ENCODE measurements at places on chromosomes 13 and 19. TPM values are rescaled to one million over a fixed set of nuclear protein-coding genes. Genes with fewer than 3 reads are reported as not detected.

DNA sequence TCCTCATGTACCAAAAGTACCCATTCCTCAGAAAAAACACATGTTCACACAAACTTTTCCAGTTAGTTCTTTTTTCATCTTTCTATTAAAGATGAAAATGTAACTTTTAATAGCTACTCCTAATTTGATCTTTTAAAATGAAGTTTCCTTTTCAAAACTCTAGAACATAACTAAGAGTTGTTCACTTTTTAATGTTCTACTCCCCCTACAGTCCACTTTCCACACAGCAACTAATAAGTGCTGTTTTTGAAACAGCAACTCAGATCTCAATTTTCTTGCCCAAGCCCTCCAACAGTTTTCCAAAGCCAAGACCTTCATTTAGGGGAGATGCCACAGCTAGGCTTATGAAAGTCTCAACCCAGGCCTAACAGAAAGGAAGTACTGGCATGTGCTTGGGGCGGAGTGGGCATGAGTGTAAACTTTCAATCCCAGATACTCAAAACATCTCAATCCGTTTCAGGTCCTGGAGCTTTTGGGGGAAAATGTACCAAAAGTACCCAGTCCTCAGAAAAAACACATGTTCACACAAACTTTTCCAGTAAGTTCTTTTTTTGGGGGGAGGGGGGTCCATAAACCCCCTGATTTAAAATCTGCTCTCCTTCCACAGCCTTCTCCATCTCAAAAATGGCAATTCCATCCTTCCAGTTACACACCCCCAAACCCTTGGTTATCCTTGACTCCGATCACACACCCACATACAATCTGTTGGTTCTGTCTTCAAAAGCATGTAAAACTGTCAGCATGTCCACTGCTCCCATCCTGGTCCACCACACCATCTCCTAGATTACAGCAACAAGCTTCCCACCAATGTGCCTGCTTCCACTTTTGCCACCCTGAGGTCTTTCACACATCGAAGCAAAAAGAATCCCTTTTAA lies 2.0 kb downstream of the FBL start:
- no peaks in the 10 kb centered on the region for H3K36me3 ChIP-seq
- H3K4me3 ChIP-seq = no peak overlapping the region
- H3K27me3 ChIP-seq = no peaks in the 10 kb centered on the region
- H3K4me1 ChIP-seq = no peaks in the 10 kb centered on the region
- H3K27ac ChIP-seq = no peak overlapping the region

DNA sequence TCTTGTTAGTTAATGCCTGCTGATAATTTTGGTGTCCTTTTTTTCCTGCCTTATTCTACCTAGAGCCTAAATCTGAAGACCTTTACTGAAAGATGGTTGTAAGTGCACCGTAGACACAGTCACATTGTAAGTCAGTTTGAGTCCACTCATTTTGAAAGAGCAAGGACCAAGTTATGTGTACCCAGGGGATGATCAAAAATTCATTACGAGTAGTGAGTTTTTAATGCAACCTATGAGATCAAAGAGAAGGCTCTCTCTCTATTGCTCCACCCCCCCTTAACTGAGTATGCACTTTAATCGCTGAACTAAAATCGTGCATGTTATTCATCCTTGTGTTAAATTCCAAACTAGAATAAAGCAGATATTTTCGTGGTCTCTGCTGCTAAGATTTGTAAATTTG lies 1.8 kb downstream of the RAP2A start:
- H3K36me3 ChIP-seq = no peaks in the 10 kb centered on the region
- peaks cover 3% of the 10 kb centered on the region for H3K4me1 ChIP-seq
- no peaks in the 10 kb centered on the region for H3K27me3 ChIP-seq
- H3K4me3 ChIP-seq = peak overlapping the region; percentile 47

DNA sequence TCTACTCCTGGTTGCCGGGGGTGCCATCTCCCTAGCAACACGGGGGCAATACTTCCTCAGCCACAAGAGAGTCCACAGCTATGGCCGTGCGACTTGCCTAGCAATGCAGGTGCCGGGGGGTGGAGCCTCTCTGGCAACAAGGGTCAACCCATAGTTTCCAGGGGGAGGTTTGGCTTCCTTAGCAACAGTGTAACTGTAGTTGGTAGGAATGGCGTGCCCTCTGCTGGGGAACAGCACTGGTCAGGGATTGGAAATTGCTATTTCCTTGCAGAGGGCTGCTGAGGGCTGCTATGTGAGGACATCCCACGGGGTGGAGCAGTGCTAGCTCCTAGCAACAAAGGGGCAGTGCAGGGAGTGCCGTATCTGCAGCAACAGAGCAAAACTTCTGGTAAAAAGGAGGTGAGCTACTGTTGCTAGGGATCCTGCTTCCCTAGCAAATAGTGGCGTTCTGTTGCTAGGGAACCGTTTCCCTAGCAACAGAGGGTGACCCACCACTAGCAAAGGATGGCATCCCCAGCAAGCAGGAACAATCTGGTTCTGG lies 7.0 kb upstream of the TMC4 start:
- H3K36me3 ChIP-seq = no peaks in the 10 kb centered on the region
- DNase-seq = peak; percentile 35
- H3K27me3 ChIP-seq = no peaks in the 10 kb centered on the region
- H3K4me1 ChIP-seq = no peaks in the 10 kb centered on the region
- H3K27ac ChIP-seq = no peak overlapping the region

IGSF23 gene
- not detected for total RNA-seq

ERICH6B gene
- not detected for total RNA-seq

GJB6 gene
- not detected for total RNA-seq

DNA sequence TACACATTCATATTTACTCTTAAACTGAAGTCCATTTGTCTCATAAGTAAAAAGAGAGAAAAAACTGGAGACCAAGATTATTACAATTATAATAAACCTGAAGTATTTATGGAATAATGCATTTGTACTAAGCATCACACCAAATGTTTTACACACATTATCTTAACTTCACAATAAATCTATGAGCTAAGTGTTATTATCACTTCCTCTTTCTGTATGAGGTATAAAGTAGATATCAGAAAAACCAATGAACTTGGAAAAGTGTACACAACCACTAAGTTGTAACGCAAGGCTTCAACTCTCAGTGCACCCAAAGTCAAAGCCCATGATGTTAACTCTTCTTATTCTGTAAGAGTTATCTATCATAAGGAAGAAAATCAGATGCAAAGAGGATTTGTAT lies 274.7 kb downstream of the FGF14 start:
- H3K36me3 ChIP-seq = no peaks in the 10 kb centered on the region
- no peak for DNase-seq
- H3K27me3 ChIP-seq = no peaks in the 10 kb centered on the region
- no peak overlapping the region for H3K4me3 ChIP-seq
- no peak overlapping the region for H3K27ac ChIP-seq
- no peaks in the 10 kb centered on the region for H3K4me1 ChIP-seq

WIZ gene
- total RNA-seq = 38.0 TPM

SIGLEC10 gene
- 4.0 TPM for total RNA-seq

All from aorta (tissue), 5 donors.